NCI-H1417 treated with DMSO at 0.1 percent for 48 hours (cell line): ENCODE measurements at places on chromosomes 12 and 14.

- peak; percentile 2 for DNase-seq
Measured at GRCh38 chr12:108253540-108253939, 85.6 kb downstream of the CMKLR1 start.

DNA sequence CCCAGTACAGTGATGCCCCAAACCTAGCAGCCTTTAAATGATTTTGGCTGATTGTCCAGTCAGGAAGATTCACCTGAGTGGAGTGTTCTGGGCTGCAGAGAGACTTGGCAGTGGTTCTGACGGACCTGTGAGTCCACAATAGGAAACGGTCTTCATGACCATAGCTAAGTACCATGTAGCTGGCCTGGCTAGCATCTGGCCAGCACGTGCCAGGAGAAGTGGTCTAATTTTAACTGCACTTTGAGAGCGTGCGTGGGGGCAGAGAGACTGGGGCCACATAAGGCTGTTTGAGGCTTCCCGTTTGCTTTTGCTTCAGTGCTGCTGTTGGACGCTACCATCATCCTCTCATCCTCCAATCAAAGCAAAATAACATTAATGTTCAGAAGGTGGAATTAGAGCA is 54.7 kb downstream of the PPM1A start:
- no peak for DNase-seq

DNA sequence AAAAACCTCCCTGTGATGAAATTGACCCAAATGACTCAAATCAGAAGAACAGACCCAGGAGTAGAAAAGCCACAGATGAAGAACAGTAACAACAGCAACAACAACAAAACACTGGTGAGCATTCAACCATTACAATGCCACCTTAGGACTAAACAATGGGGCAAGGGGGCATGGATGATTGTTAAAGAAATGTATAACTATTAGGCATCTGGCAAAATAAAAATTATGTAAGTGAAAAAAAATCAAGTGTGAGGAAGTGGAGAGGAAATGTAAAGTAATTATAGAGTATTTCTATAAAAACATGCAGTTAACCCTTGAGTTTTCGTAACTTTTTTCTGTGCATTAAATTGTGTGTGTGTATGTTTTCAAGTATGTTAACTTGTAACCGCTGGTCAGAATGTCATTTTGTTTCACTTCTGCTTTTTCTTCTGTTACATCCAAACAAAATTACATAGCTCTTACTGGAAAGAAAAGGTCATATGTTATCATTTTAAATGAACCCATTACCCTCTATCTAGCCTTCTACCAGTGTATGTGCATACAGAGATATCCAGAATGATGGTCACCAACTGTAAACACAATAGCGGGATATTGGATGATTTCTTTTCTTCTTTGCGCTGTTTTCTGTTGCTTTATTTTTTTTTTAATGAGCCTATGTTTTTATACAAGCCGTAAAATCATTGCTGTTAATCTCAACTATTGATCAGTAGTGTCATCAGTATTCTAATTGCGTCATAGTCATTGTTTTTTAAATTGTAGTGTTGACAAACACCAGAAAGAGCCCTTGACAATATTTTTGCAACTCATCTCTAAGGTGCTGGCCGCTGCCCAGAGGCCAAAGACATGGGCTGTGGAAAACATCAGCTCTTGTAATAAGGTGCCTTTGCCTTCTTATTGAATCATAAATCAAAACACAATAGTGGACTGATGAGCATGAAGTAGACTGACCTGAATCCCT is 170.6 kb downstream of the CRADD start:
- DNase-seq = no peak

GRCh38 chr14:54450535-54450934 is 9.4 kb upstream of the CNIH1 start:
- DNase-seq = no peak

GRCh38 chr14:95023886-95024285 is 133.4 kb downstream of the DICER1 start:
- no peak for DNase-seq

DNA sequence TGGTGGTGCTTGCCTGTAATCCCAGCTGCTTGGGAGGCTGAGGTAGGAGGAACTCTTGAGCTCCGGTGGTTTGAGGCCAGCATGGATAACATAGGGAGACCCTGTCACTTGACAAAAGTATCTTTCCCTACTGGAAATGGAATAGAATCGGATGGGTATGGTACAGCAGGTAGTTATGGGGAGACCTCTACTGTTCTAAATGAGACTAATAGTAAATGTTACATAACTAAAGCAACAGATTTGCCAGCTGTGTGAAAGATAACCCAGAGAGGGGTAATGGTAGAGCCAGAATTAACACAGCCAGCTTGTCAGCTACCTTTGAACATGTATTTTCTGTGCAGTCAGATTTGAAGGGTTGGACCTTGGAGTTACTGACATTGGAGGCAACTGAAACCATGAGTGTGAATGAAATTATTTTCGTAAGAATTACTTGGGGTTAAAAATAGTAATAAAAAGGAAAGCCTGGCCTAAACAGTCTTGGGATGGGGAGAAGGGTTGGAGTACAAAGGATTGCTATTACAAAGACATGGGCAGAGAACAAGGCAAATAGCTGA is 21.7 kb upstream of the NUP107 start:
- DNase-seq = no peak

DNA sequence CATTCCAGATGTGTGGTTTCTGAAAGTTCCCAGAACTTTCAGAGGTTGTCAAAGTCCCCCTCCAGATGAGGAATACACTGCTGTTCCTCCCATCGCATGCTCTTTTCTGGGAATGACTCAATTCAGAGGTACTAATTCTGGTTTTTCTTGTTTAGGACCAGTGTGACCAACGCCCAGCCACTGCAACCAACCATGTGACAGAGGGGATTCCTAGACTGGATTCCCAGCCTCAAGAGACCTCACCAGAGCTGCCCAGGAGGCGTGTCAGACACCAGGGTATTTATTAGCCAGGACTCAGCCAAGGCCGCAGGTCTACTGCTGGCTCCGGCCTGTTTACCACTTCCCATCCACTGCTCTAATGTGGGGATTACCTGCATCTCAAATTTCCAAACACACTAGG is 24.2 kb downstream of the TRAFD1 start:
- no peak for DNase-seq

GRCh38 chr12:89756194-89756584 is 47.6 kb upstream of the ATP2B1 start:
- no peak for DNase-seq

DNA sequence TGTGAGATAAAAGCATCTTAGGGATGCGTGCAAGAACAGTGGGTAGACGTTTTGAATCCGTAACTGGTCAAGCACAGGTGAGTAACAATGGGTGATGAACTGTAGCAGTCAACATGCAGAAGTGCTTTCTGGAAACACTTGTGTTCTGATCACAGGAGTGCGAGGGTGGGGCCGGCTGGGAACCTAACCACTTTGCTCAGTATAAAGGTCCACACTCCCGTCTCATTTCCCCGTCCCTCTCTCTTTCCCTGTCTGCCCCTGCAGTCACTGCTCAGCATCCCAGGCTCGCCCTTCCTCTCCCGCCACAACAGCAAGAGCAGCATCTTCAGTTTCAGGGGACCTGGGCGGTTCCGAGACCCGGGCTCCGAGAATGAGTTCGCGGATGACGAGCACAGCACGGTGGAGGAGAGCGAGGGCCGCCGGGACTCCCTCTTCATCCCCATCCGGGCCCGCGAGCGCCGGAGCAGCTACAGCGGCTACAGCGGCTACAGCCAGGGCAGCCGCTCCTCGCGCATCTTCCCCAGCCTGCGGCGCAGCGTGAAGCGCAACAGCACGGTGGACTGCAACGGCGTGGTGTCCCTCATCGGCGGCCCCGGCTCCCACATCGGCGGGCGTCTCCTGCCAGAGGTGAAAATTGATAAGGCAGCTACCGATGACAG is 127.1 kb downstream of the FIGNL2 start:
- DNase-seq = no peak

GRCh38 chr12:24441458-24441857 is 492.0 kb upstream of the SOX5 start:
- DNase-seq = no peak
